ENCODE measurements at places on chromosomes 5 and 9. TPM values are rescaled to one million over a fixed set of nuclear protein-coding genes. Genes with fewer than 3 reads are reported as not detected.
A peak's percentile ranks its signal among the peaks of the same experiment; 100 is the strongest.

DNA sequence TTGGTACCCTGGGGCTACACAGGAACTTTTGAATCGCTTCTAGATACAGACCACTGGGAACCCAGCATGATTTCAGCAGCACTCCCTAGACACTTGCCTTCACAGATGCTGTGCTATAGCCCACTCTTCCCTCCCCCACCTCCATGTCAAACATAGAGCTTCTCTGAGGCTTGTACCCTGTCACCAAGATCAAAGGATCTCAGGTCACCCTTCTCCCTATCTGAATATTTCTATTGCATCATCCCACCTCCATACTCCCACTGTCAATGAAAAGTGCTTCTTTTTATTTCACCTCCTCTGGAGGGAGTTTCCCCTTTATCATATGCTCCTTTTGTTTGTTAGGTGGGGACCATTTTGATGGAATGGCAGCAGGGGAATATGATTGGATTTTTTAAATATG is 29.2 kb upstream of the PHF24 start:
- no peak for DNase-seq

DNA sequence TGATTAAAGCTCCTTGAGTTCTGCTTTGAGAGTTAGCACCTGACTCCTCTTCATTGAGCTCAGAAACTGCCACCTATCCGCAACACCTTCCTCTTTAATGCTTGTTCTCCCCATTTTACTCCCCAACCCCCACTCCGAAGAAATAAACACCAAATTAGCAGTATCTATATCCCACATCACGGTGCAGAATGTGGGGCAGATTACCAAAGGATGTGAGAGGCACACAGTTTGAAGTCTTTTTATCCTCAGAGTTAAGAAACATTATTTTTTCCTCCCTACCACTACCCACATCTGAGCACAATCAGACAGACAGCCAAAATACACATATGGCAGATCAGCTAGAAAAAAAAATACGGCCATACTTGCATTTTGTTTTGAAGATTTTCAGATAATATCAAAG is 26.1 kb upstream of the IL7R start:
- no peak for DNase-seq

DNA sequence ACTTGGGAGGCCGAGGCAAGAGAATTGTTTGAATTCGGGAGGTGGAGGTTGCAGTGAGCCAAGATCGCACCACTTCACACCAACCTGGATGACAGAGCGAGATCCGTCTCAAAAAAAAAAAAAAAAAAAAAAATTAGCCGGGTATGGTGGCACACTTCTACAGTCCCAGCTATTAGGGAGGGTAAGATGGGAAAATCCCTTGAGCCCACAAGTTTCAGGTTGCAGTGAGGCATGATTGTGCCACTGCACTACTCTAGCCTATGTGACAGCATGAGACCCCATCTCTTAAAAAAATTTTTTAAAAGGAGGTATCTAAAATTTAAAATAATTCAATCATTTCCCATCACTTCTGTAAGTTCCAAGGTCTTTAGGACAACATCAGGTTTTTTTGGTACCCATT is 26.0 kb downstream of the PSIP1 start:
- DNase-seq = no peak

Gene PCDHAC2
- 2.5 TPM for total RNA-seq

Gene TAF1L
- total RNA-seq = 0.04 TPM

GRCh38 chr9:96169484-96169883 is 132.5 kb downstream of the HSD17B3 start:
- DNase-seq = no peak

DNA sequence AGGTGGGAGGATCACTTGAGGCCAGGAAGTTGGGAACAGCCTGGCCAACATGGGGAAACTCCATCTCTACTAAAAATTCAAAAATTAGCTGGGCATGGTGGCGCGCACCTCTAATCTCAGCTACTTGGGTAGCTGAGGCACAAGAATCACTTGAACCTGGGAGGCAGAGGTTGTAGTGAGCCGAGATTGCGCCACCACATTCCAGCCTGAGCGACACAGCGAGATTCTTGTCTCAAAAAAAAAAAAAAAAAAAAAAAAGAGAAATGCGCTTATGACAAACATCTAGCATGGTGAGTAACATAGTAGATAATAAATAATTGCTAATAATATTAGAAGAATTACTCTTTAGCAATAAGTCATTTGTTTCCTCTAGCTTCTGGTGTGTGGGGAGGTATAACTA is 25.9 kb downstream of the RUSC2 start:
- DNase-seq = no peak

GRCh38 chr5:172885597-172886340 is 51.7 kb downstream of the ERGIC1 start:
- no peak for DNase-seq

Gene NUTM2F
- not detected for total RNA-seq

GRCh38 chr9:129145841-129146292 is 32.2 kb downstream of the IER5L start:
- DNase-seq = no peak

- no peak for DNase-seq
These were observed 26.9 kb downstream of the CFAP95 start for GRCh38 chr9:69847491-69847890.

DNA sequence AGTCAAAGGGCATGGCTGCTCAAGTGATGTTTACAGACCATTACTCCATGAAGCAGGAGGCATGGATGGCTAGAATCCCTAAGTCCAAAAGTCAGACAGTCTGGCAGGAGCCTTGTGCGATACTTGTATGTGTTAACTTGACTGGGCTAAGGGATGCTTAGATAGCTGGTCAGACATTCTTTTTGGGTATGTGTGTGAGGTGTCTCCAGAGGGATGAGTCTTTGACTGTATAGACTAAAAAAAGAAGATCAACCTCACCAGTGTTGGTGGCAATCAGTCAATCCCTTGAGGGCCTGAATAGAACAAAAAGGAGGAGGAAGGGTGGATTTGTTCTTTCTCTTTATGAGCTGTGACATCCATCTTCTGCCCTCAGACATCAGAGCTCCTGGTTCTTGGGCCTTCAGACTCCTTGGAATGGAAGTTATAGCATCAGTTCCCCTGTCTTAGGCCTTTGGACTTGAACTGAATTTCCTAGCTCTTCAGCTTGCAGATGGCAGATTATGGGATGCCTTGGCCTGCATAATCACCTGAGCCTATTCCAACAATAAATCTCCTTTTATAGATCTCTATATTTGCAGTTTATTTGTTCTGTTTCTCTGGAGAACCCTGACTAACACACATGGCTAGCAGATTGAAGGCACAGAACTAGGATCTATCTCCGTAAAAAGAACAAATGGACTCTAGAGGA is 9.7 kb upstream of the HSPB3 start:
- DNase-seq = no peak

DNA sequence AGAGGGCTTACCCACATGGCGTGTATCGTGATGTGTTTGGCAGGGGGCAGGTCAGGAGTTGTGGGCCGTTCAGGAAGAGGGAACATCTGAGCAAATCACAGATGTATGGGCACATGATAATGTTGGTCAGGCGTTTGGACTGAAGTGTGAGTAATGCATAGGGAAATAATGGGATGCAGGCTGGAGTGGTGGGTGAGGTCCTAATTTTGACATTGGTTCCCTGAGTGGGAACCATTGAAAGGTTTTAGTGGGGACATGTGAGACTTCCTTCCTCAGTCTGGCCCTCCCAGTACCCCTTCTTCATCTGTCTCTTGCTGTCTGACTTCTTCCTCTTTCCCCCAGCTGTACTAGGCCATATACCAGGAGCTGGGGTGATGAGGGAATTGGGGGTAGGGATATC is 7.6 kb downstream of the OTULIN start:
- DNase-seq = no peak

DNA sequence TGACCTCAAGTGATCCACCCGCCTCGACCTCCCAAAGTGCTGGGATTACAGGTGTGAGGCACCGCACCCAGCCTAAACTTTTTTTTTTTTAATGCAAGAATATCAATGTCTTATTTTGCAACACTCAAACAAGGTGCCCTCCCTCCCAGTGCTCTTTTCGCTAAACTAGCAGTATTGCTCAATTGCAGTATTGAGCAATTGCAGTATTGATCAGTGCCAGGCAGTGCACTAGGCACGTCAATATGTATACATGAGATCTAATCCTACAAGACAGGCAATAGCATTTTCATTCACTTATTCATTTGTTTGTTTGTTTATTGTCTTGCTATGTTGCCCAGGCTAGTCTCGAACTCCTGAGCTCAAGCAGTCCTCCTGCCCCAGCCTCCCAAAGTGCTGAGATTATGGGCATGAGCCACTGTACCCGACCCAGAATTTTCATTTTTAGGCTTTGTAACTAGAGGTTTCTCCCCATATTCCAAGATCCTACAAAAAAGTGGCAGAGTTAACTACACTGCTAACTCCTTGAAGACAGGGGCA is 94.5 kb downstream of the TTLL11 start:
- DNase-seq = no peak

GRCh38 chr9:34237836-34238235 is 59.0 kb downstream of the UBAP1 start:
- DNase-seq = no peak

Gene ADCY2
- total RNA-seq = not detected

DNA sequence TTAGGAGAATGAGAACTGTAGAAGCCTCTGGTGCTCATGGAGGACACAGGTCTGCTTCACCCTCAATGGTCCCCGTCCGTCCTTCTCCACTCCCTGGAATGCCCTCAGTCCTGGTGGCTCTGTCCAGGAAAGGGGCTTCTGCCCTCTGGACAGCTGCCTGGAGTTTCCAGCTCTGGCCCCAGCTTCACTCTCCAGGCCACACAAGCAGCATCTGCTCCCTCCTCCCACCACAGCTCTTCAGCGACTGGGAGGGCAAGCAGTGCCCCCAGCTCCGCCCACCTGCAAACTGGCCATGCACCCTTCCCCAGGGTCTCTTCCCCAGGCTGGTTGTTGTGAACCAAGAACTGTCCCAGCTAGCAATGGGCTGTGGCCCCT is 4.7 kb downstream of the SARDH start:
- no peak for DNase-seq

Gene IQGAP2
- 8.3 TPM for total RNA-seq

Gene SPRY4
- 7.4 TPM for total RNA-seq

GRCh38 chr9:29437526-29437925 is 1864.2 kb upstream of the C9orf72 start:
- DNase-seq = no peak

GRCh38 chr5:77139001-77139400 is 51.9 kb upstream of the ZBED3 start:
- DNase-seq = no peak

Gene MOB3B
- 0.07 TPM for total RNA-seq

DNA sequence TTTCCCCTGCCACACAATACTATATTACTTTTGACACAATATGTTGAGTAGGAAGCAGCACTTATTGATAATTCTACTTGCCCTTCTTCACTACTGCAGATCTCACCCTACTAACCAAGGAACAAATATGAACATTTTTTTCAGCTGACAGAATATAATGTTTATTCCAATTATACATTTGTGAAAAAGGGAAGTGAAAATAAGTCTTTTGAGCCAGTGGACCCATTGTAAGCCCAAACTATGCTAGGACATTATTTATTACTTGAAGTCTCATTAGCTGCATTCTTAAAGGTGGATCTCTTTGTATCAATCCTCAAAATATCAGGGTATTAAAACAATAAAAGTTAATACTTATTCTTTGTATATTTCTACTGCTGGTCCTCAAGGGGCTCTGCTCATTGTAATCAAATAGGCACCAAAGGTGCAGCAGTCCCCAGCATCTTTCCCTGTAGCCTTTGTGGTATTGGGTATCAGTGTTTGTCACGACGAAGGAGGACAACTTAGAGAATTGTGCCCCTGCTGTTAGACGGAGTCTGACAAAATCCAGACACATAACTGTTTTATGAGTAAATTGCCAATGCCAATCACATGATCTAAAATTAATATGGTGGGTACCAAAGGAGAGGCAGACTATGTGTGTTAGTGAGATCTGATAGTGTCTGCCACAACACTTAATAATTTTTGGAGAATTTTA is 453.5 kb upstream of the CDH9 start:
- no peak for DNase-seq

Gene GABRB2
- not detected for total RNA-seq

GRCh38 chr9:84668196-84669012 is 1.1 kb upstream of the NTRK2 start:
- peak; percentile 8 for DNase-seq

DNA sequence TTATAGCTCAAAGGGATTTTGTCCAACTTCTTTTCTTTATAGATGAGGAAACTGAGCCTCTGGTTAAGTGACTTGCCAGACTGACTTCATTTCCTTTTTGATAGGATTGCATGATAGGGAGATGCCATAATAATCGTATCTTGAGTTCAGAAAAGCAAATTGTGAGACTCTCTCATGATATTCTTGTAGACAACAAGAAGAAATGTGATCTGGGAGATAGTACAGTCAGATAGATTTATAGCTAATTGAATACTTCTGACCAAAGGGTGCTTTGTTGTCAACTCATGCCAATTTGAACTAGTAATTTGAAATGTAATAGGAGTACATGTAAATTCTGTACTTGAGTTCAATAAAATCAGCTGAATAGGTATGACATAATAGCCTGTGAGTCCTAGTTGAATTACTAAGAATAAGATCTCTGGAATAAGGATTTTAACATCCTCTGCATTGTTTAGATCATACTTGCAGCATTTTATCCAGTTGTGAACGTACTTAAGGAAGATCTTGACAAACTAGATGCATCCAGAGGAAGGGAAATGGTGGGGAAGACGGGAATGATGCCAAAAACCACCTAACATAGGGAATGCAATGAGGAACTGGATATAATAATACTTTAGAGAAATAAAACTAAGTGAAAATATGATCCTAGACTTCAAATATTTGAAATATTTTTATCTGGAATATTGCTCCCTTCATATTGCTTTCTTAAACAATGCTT is 25.5 kb downstream of the CWC27 start:
- DNase-seq = no peak

Gene FYB1
- total RNA-seq = not detected

DNA sequence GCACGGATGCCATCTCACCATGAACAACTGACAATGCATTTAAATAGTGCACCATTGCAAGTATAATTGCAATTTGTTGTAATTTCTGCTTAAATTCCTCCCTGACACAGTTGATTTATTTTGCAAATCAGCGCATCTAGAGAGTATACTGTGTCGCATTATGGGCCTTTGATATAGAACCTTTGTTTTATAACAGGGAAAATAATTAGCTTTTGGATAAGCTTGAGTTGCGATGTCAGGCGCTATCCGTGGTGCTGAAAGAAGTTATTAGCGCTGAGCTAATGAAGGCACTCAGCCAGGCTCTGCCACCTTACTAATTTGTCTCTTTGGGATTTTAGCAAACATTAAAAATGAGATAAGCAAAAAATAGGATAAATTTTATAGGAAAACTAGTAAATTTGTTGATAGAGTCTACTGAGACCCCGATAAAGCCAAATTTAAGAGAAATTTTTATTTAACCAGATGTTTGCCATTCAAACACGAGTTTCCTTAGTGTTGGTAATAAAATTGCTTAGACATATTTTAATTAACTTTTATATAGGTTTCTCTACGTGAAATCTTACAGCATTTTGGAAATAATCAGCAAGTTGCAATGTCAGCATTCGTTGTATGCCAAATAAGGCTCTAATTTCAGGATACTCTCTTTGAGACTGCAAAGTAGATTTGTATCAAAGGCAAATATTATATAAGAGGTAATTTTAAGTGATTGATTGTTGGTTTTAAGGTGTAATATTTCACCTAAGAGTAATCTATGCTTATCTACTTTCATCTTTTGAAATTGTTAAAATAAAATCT is 355.5 kb downstream of the TLR4 start:
- DNase-seq = no peak
